ENCODE measurements at places on chromosomes 3 and 15. TPM values are rescaled to one million over a fixed set of nuclear protein-coding genes. Genes with fewer than 3 reads are reported as not detected.

Gene SLC9C1
- total RNA-seq, result not detected

Gene CFAP100
- total RNA-seq, result not detected

Gene HHLA2
- not detected for total RNA-seq

Gene RBP2
- not detected for total RNA-seq

Gene PLSCR1
- 35.1 TPM for total RNA-seq

Gene GOLGA8G
- not detected for total RNA-seq

Gene GHSR
- not detected for total RNA-seq

Gene GRAMD1C
- 1.2 TPM for total RNA-seq

Gene RLBP1
- total RNA-seq, result under 0.01 TPM

Gene AMT
- 1.1 TPM for total RNA-seq

Gene KNL1
- 3.5 TPM for total RNA-seq

Gene WDR93
- 0.36 TPM for total RNA-seq

Gene GABPB1
- total RNA-seq, result 44.9 TPM

Gene LRRC31
- total RNA-seq, result not detected

DNA sequence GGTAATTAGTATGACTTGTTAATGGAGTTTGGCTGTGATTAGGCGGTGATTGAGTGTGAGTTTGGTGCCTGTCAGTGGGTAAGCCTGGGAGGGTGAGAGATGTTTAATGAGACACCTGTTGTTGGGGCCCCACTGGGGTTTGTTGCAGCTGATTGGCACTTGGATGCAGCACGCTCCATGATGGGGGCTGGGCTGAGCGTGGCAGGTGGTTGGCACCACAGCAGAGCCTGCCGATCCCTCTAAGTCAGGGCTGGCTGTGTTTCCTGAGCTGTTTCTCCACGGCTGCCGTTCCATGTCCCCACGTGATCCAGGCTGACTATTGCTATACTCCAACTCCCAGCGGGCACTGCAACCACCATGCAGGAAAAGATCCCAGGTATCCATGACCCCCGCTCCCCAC lies 93.5 kb upstream of the ARRDC4 start:
- DNase-seq, result no peak

- no peak for DNase-seq
Measured at GRCh38 chr3:68999605-69000004, 13.9 kb downstream of the EOGT start.

- no peak for DNase-seq
Measured at GRCh38 chr3:178367817-178368617, 168.2 kb upstream of the KCNMB2 start.

DNA sequence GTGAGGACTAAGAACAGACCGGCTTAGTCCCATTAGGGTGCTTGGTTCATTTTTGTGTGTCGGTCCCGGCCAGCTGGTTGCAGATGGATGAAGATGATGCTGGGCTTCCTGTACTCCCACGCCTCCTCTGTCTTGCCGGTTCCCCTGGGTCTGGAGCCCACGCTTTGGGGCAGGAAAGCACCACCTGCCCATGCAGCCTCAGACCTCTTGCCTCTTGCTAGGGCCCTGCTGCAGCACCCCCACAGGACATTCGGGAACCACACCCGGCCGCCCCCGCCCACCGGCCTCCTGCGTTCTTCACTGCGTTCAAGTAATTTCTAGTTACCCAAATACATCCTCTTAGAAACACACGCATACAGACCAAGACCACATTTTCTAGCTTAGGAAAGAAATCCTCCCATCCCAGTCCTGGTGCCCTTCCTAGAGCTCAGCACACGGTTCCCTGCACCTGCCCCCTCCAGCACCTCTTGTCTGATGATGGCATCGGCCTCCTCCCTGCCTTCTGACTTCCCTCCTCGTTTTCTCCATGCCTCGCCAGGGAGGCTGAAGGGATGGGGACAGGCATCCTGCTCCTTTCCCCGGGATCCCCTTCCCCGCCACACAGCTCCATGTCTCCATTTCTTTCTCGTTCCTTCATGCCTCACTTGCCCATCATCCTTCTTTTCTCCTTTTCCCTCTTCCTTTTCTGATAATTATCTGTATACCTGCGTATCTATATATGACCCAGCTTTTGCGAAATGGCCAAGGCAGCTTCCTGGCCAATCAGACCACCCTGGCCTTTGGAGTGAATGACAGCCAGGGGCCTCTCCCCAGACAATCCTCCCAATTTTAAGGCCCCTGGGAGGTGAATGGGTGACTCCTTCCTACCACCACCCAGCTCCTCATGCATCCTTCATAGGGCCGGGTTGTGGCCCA lies 30.9 kb downstream of the FAM3D start:
- DNase-seq, result peak; percentile 61

DNA sequence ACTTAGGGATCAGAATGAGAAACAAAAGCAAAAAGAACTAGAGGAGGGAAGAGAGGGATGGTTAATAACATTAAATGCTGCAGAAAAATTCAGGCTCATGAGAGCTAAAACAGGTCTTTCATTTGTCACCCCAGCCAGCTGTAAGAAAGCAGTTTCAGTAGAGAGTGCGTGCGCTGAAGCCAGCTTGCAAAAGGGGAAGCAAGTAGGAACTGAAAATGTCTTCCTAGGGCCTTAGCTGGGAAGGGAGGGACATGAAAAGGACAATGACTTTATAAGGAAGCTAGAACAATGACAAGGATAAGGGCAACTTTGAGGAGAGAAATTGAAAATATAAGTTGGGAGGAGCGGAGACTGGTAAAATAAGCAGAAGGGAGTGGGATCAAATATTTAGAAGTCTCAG lies 3.1 kb downstream of the CIAO2A start:
- no peak for DNase-seq

DNA sequence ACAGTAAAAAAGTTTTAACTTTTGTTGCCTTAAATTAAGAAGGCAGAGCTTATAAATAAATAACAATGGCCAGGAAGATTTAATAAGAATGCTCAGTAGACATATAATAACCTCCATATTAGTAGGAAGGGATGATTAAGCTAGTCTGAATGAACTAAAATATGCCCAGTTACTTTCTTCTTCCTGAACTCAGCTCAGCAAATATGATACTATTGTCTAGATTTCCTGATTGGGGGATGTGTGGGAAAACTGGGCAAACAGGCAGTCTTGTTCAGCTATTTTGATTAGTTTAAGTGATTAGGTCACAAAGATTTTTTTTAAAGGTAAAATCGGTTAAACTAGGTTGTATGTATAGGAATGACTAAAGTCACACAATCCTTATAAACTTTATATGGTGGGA lies 167.2 kb upstream of the SLC2A2 start:
- DNase-seq, result no peak

GRCh38 chr15:51212239-51212638 lies 117.5 kb upstream of the TNFAIP8L3 start:
- DNase-seq, result no peak

GRCh38 chr3:27659279-27660021 lies 62.7 kb downstream of the EOMES start:
- peak; percentile 51 for DNase-seq

GRCh38 chr3:12796171-12797123 lies at the start of gene CAND2:
Gene CAND2 (plus strand): TSS chr3:12796680. CDS start chr3:12796721, 41 bp downstream.
- peak; percentile 94 for DNase-seq

DNA sequence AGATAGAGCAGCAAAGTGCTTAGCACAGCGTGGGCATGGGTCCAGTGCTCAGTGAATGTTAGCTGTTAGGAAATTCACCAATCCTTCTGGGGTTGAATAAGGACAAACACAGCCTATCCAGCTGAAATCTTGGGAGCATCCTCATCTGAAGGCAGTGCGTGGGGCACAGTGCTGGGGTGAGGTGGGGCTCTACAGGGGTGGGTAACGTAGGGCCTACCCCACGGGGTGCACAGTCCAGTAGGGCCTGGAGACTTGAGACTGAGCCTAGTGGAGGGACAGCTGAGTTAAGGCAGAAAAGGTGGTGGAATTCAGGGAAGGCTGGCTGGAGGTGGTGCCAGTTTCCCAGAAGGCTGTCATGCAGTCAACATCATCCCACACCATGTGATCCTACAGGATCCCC lies 73.0 kb downstream of the ISG20 start:
- no peak for DNase-seq

- DNase-seq, result peak; percentile 78
Measured at GRCh38 chr3:42118762-42119361, 27.7 kb downstream of the TRAK1 start.

Data from osteoblast (primary cell).